ENCODE measurements at places on chromosomes 1 and 21.

DNA sequence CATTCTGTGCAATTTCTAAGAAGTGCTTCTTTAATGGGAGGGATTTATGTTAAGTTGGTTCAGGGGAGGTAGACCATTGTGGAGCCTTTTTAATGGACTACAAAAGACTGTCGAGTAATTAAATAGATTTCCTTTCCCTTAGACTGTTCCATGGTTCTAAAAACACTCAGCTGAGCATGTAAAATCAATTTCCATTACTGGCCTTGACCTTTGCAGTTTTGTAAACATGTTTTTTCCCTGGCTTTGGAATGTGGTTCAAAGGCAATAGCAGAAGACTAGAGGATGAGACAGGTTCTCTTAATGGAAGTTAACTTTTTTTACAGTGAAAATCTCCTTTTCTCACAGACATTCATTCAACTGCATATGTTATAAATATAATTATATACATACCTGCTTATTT is 37.6 kb upstream of the BTG3 start:
- DNase-seq = no peak

- DNase-seq = peak; percentile 64
Measured at GRCh38 chr1:3900969-3901529, 977 bp upstream of the C1orf174 start.

DNA sequence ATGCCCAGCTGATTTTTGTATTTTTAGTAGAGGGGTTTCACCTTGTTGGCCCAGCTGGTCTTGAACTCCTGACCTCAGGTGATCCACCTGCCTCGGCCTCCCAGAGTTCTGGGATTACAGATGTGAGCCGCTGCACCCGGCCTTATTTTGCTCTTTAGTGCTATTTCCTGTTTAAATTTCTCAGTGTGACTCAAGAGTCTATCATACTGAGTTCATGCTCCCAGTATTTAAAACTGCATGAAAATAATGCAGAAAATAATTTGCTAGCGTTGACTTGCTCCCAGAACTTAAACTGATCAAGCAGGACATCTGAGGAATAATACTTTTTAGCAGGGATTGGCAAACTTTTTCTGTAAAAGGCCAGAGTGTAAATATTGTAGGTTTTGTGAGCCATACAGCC is 86.4 kb upstream of the C1orf21 start:
- DNase-seq = no peak

GRCh38 chr1:29133861-29134694 is 10.4 kb upstream of the TMEM200B start:
- no peak for DNase-seq

- DNase-seq = no peak
Measured at GRCh38 chr1:48236716-48237470, 14.4 kb downstream of the SLC5A9 start.

- DNase-seq = no peak
Measured at GRCh38 chr1:201362906-201363305, 14.6 kb downstream of the TNNT2 start.

DNA sequence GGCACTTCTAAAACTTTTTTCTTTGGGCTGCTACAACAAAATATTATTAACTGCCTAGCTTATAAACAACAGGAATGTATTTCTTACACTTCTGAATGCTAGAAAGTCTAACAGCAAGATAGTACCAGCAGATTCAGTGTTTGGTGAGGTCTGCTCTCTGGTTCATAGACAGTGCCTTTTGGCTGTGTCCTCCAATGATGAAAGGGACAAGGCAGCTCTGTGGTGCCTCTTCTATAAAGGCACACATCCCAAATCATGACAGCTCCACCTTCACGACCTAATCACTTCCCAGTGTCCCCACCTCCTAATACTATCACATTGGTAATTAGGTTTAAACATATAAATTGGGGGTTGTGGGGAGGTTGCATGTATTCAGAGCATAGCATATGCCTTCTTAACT is 9.5 kb downstream of the CFH start:
- no peak for DNase-seq

GRCh38 chr1:151533870-151534269 is 6.2 kb upstream of the TUFT1 start:
- DNase-seq = no peak

Data from stimulated activated CD4-positive, alpha-beta T cell treated with anti-CD3 and anti-CD28 coated beads, TNF-alpha, amount 100 ng/mL, for 4 hours (primary cell).